Left lung (tissue), 14 donors: ENCODE measurements at places on chromosomes 6 and 20. TPM values are rescaled to one million over a fixed set of nuclear protein-coding genes. Genes with fewer than 3 reads are reported as not detected.
A peak's percentile ranks its signal among the peaks of the same experiment; 100 is the strongest.

MUCL3 gene
- 4.0 TPM for total RNA-seq

- DNase-seq, result no peak
These were observed 621.5 kb upstream of the CDH4 start for GRCh38 chr20:60630609-60631008.

DACT2 gene
- 1.6 TPM for total RNA-seq

XKR7 gene
- not detected for total RNA-seq

DNA sequence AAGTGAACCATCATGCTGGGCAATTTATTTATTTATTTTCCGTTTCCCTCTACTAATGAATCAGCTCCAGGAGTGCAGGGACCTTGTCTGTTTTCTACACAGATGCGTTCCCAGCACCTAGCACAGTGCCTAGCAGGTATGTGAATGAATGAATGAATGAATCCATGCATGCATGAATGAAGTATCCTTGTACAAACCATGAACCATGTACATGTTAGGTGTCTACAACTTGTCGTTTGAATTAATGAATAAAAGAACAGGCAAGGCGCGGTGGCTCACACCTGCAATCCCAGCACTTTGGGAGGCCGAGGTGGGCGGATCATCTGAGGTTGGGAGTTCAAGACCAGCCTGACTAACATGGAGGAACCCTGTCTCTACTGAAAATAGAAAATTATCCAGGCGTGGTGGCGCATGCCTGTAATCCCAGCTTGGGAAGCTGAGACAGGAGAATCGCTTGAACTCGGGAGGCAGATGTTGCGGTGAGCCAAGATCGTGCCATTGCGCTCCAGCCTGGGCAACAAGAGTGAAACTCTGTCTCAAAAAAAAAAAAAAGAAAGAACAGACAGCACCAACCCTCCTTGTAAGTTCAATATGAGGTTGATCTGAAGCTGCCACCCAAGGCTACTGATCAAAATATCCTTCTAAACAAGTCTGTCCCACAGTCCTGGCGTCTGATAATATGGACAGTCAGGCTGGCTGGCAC is 27.3 kb upstream of the SLC9A8 start:
- no peak for DNase-seq

DNA sequence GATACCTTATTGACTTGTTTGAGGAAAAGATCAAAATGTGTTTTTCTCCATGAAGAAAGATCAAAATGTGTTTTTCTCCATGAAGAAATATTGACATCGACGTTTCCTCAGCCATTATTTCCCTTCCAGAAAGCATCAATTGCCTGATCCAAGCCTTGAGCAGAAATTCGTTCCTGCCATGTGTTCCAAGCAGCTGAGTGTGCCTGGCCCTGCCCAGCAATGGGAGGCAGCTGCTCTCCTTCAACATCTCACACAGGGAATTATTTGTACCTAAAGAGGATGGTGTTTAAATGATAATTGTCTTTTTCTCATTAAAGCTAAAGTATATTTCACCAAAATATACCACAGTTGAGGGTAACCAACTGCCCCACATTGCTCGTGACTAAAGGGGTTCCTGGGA is 7.8 kb upstream of the DUSP22 start:
- no peak for DNase-seq

LY86 gene
- 11.1 TPM for total RNA-seq

DNA sequence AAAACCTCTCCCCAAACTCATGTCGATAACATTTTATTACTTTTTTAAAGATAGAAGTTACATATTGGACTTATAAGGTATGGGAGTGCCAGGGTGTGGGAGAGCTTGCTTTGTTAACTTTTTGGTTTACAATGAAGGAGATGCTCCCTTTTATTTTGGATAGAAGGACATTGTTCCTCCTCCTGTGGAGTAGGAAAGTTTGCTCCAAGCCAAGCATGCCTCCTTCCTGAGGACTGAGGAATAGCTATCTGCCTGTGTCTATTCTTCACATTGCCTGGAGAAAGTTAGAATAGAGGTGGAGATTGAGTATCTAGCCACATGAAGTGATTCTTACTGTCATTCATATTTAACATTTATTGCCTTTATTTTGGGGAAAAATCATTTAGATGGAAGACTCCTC is 71.9 kb downstream of the EYA4 start:
- no peak for DNase-seq

- no peak for DNase-seq
These were observed 143.4 kb downstream of the JARID2 start for GRCh38 chr6:15389084-15389764.

SUMO4 gene
- total RNA-seq, result 2.7 TPM

MAP1LC3A gene
- total RNA-seq, result 68.8 TPM

KCNK17 gene
- total RNA-seq, result 4.8 TPM

DNA sequence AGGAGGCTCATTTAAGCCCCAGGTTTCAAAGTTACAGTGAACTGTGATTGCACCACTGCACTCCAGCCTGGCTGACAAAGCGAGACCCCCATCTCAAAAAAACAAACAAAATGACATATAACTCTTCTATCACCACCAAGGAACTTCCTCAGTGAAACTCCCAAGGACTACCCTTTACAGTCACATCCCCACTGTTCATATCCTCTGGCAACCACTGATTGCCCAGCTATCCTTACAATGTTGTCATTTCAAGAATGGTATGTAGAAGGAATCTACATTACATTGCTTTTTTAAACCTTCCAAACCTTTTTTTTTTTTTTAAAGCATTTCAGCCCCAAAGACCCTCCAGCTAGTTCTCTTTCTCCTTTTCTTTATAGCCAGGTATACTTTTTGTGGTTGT is 123.1 kb upstream of the CARMIL1 start:
- DNase-seq, result no peak

GRCh38 chr6:120871416-120872261 is 462.6 kb downstream of the TBC1D32 start:
- peak; percentile 55 for DNase-seq

MTFR2 gene
- 1.6 TPM for total RNA-seq

DNA sequence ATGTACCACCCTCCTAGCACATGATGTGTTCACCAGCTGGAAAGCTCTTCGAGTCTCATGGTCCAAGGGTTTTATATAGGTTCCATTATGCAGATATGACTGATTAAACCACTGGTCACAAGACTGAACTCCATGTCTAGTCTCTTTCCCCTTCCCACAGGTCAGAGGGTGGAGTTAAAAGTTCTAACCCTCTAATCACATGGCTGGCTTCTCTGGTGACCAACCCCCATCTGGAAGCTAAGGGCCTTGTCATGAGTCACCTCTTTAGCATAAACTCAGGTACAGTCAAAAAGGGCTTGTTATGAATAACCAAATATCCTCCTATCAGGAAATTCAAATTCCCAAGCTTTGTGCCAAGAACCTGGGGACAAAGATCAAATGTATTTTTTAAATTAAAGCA is 52.0 kb upstream of the KLHL31 start:
- DNase-seq, result no peak

TSPO2 gene
- total RNA-seq, result not detected

SNAI1 gene
- 2.8 TPM for total RNA-seq

OPRM1 gene
- total RNA-seq, result not detected

DNA sequence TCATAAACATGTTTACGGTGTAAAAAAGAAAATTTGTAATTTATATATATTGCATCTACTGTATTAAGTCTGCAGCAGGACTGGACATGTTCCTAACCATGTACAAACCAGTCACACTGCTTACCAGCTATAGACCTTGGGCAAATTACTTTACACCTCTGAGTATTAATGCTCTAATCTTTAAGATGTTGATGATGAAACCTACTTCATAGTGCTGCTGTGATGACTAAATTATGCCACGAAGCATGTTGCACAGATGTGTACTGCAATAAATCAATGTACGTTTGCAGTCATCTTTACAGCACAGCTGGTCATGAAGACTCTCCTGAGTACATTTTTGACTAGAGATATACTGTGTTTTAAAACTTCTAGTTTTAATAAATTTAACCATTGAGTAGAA is 42.6 kb downstream of the PRKN start:
- no peak for DNase-seq

GLP1R gene
- 0.26 TPM for total RNA-seq

GRCh38 chr6:160030103-160030502 is 61.2 kb downstream of the IGF2R start:
- peak; percentile 84 for DNase-seq

CLIC5 gene
- total RNA-seq, result 44.3 TPM

DNA sequence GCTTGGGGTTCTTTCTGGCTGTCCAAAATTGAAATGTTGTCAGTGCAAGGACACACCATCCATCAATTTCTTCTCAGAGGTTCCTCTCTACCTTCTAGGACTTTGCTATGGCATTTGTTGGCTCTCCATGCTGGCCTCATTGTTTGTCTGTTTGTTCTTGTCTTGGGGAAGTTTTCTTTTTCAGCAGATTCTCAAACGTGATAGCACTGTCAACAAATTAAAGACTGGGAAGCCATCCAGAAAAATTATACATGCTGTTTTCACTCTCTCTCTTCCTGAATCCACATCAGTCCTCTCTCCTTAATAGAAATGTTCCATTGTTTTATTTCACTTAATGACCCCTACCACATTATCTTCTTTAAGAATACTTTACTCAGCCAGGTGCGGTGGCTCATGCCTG is 130.4 kb downstream of the PCSK2 start:
- no peak for DNase-seq

DNA sequence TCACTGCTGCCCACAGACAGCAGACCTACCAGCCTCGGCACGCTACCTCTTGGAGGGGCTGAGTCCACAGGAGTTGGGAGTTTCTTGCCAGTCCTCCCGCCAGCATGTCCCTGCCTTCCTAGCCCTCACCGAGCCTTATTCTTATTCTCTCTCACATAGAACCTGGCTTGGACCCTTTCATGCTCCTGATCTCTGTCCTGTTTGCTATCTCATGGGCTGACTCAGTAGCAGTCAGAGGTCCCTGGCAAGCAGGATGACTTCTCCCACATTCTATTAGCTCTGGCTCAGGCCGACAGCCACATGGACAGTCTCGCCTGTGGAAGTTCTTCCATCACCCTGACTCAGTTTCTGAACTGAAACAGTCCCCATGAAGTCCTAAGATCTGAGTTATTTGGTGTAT is 313.2 kb upstream of the RNF24 start:
- DNase-seq, result no peak

DNA sequence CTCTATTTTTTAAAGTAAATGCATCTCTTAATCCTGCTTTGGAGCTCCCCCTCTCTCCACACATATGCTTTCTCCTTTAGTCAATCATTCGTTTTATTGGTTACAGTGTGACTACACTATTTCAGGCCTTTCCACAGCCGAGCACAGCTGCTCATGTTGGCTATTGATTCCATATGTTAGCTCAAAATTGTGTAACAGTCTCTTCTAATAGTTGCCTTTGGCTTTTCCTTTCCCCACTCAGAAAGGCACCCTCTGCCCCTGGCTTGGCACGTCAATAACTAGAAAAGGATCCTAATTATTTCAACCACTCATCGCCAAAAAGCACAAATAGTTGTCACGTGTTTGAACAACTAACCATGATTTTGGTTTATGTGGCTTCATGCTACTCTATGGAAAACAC is 410.3 kb upstream of the SLC35B3 start:
- DNase-seq, result no peak

DNA sequence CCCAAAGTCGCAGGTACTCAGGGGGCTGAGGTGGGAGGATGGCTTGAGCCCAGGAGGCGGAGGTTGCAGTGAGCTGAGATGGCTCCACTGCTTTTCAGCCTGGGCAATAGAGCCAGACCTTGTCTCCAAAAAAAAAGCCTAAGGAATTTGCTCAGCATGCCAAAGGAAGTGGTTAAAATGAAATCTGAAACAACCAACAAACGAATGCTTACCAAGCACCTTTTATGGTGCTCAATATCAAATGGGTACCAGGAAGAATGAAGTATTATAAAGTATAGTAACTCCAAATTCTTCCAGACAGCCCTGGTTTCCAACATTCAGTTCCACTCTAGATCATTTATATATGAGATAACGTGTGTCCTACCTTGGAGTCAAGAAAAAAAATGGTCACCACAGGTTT is 14.0 kb downstream of the GMDS start:
- no peak for DNase-seq

DNA sequence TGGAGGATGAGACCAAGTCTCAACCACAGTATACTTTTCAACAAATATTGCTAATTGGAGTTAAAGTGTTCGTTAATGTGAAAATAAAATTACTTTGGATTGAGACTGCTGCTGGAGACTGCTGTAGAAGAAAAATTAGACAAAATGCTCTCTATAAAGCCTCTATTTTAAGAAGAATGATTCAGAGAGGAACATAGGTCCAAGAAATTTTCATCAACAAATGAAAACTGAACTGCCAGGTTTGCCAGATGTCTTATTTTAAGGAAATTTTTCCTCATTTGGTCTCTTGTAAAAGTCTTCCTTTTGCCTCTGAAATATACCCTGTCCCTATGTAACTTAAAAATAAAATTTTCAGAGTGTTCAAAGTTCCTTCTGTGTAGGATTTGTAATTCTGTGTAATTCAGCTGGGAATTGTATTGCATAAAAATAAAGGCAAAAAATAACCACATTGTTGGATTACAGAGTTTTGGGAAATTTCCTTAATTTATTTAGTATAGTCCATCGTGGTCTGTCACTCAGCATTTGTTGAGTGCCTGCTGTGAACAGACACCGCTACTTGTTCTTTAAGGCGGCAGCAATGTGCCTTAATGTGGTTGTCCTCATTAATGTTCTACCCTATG is 27.4 kb downstream of the ANKS1A start:
- no peak for DNase-seq

GRCh38 chr20:62780696-62781095 is 15.6 kb upstream of the MRGBP start:
- no peak for DNase-seq

- DNase-seq, result no peak
These were observed 84.9 kb downstream of the THBS2 start for GRCh38 chr6:169168706-169169105.

ME1 gene
- total RNA-seq, result 22.6 TPM

DNA sequence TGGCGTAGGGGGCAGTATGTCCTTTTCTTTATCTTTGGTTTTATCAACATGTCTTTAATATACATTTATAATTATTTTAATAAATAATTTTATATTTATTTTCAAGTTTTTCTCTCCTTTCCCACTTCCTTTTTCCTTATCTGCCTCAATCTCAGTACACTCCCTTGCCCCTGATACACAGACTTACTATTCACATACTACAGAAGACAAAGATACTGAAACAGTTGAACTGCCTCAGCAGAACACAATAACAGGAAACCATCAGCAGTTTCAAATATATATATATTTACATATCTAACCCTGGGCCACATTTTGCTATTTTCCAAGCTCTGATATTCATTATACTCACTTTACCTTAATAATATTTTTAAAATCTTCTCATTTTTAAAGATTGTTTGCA is 19.8 kb downstream of the IBTK start:
- DNase-seq, result no peak

ADTRP gene
- 7.1 TPM for total RNA-seq
